ENCODE measurements at places on chromosomes 5 and 9.

- DNase-seq: peak; percentile 44
These were observed 8.0 kb downstream of the DMXL1 start for GRCh38 chr5:119078861-119079260.

DNA sequence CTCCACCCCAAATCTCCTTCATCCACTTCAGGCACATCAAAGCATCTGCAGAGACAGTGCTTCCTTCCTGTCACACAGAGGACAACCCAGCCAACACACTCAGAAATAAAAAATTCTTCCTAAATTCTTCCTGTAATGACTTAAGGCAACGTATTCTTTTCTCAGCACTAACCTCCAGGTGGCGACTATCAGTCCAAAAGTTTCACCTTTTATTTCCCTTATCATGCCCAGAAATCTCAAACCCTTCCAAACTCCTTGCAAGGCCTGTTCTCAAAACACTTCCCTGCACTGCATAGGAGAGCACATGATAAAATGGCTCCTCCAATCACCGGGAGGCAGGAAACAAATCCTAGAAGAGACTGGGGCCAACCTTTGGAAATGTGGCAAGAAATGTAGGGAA lies 35.1 kb downstream of the SLIT3 start:
- DNase-seq: no peak

- no peak for DNase-seq
These were observed 26.0 kb upstream of the GHR start for GRCh38 chr5:42397267-42397666.

DNA sequence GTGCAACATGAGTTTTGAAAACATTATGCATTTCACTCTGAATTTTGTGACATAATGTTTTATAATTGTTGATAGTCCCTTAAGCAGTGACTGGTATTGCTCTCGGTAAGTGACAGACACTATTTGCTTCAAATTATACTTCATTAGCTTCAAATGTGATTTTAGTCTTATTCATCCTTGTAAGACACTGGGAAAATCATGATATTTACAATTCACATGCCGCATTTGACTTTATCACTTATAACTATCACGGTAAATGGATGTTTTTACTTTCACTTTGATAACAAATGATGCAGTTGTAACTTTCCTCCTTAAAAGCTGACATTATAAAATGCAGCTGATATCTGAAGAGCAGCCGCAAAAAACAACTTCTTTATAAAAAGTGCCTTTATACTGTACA lies 44.1 kb upstream of the ITGA2 start:
- DNase-seq: no peak

- DNase-seq: peak; percentile 53
These were observed 522.3 kb upstream of the ST8SIA4 start for GRCh38 chr5:101425339-101425859.

- no peak for DNase-seq
These were observed 2.6 kb upstream of the RFX3 start for GRCh38 chr9:3528451-3528850.

GRCh38 chr9:109925799-109926198 lies 145.8 kb downstream of the PALM2AKAP2 start:
- DNase-seq: no peak

- DNase-seq: no peak
These were observed 14.7 kb upstream of the NIPBL start for GRCh38 chr5:36861871-36862270.

All from fibroblast of skin of scalp (primary cell).